Tracheal epithelial cell (primary cell): ENCODE measurements at places on chromosomes 16 and 17. TPM values are rescaled to one million over a fixed set of nuclear protein-coding genes. Genes with fewer than 3 reads are reported as not detected.

Gene PDK2
- total RNA-seq, result 1.9 and 3.8 TPM in 2 replicates

Gene EFCAB5
- total RNA-seq, result under 0.01 TPM in 1 of 2 replicates, not detected in the other

Gene GPS1
- total RNA-seq, result 81.8 and 87.5 TPM in 2 replicates

Gene KLHL10
- not detected in 2 replicates for total RNA-seq

Gene ATP1B2
- total RNA-seq, result not detected in 2 replicates

Gene NECAB2
- not detected in 2 replicates for total RNA-seq
